ENCODE measurements at places on chromosomes 16 and 17.

DNA sequence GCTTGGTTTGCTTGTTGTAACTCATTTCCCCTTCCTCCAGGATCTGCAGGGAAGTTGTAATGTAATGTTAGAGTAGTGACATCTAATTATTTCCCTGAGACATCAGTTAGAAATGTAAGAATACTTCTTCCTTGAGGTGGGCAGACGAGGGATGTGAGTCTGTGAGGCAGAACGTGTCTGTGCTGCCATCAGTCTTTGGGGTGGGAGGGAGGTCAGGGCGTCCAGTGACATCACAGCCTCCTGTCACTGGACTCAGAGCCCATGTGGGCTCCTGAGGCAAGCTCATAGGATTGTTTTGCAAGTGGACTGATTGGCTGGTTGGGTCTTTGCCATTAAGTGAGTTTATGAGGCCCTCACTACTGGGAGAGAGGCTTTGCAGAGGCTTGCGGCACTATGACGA is 188.8 kb downstream of the CCDC182 start:
- DNase-seq: no peak

DNA sequence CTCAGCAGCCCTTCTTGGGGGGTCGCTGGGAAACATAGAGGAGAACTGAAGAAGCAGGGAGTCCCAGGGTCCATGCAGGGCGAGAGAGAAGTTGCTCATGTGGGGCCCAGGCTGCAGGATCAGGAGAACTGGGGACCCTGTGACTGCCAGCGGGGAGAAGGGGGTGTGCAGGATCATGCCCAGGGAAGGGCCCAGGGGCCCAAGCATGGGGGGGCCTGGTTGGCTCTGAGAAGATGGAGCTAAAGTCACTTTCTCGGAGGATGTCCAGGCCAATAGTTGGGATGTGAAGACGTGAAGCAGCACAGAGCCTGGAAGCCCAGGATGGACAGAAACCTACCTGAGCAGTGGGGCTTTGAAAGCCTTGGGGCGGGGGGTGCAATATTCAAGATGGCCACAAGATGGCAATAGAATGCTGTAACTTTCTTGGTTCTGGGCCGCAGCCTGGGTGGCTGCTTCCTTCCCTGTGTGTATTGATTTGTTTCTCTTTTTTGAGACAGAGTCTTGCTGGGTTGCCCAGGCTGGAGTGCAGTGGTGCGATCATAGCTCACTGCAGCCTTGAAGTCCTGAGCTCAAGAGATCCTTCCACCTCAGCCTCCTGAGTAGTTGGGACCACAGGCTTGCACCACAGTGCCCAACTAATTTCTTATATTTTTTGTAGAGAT is 3.4 kb downstream of the STH start:
- peak; percentile 54 for DNase-seq

DNA sequence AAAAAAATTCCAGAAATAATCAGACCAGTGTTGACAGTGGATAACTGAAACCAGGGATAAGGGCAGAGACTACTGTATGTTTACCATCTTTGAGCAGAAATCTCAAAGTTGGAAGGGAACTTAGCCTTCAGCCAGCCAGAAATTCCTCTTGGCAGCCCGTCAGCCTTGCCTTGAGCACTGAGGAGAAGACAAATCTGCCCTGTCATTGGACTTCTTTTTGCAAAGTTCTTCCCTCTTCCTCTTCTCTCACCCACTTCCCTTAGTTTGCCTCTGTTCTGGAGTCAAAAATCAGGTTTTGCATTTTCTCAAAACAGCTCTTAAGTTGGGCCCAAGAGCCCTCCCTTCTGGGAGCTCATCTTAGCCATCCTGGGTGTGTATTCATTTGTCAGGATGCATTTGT is 6.2 kb downstream of the TUFM start:
- DNase-seq: no peak

DNA sequence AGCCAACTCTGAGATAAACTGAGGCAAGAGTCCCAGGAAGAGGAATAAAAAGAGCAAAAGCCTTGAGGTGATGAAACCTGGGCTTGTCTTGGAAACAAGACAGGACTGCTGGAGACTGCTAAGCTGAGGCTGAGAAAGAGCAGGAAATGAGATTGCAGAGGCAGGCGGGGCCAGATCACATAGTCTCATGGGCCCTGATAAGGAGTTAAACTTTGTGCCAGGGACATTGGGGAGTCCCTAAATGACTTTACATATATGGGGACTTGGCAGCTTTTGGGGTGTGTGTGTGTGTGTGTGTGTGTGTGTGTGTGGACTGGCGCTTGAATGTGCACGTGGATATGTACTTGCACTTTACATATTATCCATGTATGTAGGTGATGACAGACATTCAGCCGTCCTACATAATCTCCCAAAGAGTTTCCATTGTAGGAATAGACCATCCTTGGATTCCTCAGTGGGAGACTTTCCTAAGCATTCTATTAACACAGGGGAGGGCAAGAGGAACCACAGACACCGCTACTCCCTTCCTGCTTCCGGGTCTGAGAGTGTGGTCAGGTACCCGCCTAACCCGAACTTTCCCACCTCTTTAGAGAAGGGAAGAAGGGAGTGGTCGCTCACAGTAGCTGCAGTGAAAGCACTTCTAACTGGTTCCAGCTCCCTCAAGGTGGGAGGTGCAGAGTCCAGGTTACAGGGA is 123.1 kb downstream of the LYRM1 start:
- no peak for DNase-seq

DNA sequence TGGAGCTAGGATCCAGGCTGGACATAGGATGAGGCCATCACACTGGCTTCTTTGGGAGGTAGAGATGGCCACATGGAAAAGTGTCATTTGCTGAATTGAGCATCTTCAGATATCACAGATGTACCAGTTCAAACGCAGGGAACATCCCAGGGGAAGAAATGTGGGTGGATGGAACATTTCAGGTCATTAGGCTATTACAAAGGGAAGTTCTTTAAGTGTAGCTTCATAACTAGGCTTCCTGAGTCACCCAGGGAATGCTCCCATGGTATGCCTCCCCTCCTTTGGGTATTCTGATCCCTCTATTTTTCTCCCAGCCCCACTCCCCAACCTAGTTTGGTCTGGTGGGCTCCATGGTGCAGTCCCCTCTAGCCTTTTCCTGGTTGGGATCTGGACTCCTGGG is 69.8 kb upstream of the IRX3 start:
- DNase-seq: no peak

- DNase-seq: peak; percentile 86
Observed at GRCh38 chr17:49952209-49952911, 16.6 kb upstream of the DLX4 start.

DNA sequence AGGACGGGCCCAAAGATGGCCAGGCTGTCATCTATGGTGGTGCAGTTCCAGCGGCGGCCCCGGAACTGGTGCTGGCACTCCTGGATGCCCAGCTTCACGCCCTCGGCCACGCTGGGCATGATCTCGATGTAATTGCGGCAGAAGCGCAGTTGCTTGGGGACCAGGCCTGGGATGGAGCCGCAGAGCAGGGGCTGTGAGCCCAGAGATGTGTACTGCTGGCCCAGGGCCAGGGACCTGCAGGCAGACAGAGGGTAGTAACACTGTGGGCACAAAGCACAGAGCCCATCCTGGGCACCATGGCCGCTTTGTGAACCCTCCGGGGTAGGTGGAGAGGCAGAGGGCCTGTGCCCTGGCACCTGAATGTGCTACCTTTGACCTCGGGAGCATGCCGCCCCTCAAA is 44.8 kb downstream of the WNT3 start:
- DNase-seq: no peak

GRCh38 chr17:8923762-8924161 is 41.7 kb downstream of the PIK3R5 start:
- DNase-seq: no peak

GRCh38 chr17:43437756-43438155 is 39.0 kb downstream of the ARL4D start:
- DNase-seq: no peak

- DNase-seq: no peak
Observed at GRCh38 chr16:8729779-8730334, 55.4 kb downstream of the ABAT start.

- DNase-seq: no peak
Observed at GRCh38 chr16:49660626-49661025, 195.3 kb downstream of the ZNF423 start.

- DNase-seq: no peak
Observed at GRCh38 chr17:4136373-4136772, 6.5 kb downstream of the ZZEF1 start.

- no peak for DNase-seq
Observed at GRCh38 chr17:17818088-17818526, 18.7 kb downstream of the SREBF1 start.

DNA sequence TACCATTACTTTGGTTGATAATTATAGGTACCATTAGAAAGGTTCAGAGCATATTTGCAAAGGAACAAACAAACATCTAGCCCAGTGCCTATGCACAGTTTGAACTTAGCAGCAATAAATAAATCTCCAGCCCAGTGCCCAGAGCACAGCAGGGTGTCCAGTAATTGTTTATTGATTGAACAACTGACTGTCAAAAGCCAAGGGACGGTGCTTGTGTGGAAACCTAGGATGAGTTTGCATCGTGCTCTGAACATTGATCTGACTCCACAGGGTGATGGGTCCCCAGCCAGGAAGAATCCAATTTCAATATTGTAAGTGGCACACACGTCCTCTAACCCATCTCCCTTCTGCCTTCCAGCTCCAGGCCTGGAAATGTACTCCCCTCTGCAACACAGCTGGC is 625.5 kb upstream of the C16orf82 start:
- DNase-seq: no peak

DNA sequence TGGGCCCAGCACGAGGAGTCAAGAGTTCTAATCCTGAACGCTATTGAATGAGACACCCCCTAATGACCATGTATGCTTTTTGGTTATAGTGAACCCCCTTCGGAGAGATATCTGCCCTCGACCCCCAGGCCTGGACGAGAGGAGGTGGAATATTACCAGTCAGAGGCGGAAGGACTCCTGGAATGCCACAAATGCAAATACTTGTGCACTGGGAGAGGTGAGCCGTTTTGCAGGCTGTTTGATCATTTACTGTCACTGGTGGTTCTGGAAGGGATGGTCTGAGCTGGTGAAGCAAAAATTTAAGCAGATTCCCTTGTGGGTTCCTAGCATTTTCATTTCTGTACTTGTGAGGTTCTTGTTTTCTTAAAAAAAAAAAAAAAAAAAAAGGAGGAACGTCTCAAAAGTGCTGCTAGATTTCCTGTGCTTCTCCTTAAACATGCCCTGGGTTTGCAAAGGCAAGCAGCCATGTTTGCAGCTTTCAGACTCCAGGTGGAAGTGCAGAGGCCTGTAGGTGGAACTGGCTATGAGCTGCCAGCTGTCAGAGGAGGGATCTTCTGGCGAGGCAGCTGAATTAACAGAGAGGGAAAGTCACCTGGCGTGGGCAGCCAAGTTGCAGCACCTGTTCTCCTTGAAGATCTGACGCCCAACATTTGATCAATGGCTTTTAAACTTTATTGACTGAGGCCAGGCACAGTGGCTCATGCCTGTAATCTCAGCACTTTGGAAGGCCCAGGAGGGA is 3.5 kb downstream of the MARVELD3 start:
- no peak for DNase-seq

DNA sequence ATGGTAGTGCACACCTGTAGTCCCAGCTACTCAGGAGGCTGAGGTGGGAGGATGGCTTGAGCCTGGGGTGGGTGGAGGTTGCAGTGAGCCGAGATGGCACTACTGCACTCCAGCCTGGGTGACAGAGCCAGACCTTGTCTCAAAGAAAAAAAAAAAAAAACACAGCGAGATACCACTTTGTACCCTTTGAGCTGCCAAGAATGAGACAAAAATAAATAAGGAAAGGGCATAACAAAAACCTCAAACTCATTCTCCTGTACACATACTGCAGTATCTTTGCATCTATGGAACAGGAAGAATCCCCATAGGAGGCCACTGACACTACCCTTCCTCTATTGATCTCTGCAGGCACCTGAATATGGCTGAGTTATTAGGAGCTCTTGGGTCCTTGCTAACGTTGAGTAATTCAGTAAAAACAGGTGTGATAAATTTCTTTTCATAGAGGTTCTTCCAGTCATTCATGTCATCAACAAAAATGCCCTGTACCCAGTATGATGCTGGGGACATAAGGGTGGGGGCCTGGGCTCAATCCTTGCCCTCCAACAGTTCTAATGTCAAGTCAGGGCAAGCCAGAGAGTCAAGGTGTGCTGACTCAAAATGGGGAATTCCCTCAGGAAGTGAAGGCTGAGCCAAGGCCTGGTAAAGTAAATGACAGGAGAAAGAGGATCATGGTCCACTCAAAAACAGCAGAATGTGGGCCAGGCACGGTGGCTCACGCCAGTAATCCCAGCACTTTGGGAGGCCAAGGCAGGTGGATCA is 26.9 kb downstream of the RANBP10 start:
- no peak for DNase-seq

- no peak for DNase-seq
Observed at GRCh38 chr17:75074532-75074931, 13.2 kb upstream of the SLC16A5 start.

DNA sequence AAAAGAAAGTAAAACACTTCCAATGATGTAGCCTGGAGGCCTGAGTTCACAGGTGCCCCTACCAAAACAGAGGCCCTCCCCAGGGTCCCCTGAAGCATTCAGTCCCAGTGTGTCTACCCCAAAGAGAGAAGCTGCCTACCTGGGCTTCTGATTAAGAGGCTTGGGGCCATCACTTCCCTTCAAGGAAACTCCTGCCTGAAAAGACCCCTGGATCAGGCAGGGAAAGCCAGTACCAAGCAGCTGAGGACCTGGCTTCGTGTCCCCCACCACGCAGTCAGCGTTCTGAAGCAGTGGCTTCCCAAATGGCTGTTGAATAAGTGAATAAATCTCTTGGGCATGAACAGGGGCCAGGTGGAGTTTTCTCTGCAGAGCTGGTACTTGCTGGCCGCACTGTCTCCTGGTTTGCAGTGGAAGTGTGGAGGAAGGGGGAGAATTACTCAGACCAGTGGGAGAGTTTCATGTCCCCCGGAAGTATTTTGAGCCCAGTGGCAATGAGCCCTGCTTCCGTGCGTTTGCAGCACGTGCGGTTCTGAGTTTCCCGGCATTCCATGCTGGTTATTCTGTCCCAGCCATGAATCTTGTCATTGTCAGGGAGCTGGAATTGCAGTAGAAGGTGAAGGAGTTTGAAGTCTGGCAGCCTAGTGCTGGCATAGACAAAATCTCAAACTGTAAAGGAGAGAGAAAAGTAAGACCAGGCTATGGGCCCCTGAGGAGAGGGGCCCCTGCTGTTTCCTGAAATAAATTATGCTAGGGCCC is 27.0 kb downstream of the RMI2 start:
- DNase-seq: no peak

DNA sequence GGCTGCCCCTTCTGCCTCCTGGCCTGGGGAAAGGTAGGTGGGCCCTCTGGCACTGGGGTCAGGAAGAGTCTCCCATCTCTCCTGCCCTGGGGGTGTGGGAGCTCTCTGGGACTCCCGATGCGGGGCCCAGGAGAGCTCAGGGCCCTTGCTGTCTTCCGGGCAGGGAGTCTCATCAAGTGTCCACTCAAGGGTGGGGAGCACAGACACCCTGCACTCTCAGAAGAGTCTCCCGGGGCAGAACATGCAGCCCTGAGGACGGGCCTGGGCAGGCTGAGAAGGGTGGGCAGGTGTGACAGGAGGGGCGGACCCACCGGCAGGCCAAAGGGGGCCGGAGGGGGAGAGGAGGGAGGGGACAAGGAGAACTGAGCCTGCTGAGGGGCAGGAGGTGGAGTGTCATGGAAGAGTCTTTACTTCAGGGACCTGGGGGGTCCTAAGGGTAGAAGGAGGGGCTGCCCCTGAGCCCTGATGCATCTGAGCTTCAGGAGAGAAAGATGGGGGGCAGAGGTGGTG is 8.4 kb upstream of the PKMYT1 start:
- no peak for DNase-seq

GRCh38 chr17:28807925-28808634 is 34.5 kb downstream of the FAM222B start:
- DNase-seq: no peak

GRCh38 chr17:61799812-61800484 is 63.4 kb downstream of the BRIP1 start:
- no peak for DNase-seq

All from NCI-H1436 (cell line).